Pancreas (tissue), 10 donors: ENCODE measurements at places on chromosomes 11 and 22. TPM values are rescaled to one million over a fixed set of nuclear protein-coding genes. Genes with fewer than 3 reads are reported as not detected.
A peak's percentile ranks its signal among the peaks of the same experiment; 100 is the strongest.

Gene DAGLA
- 3.7 TPM for total RNA-seq

Gene OR4C13
- not detected for total RNA-seq

Gene GVQW3
- total RNA-seq = 5.0 TPM

- no peak overlapping the region for H3K27ac ChIP-seq
- DNase-seq = peak; percentile 60
- no peak overlapping the region for H3K4me3 ChIP-seq
- H3K27me3 ChIP-seq = no peaks in the 10 kb centered on the region
- H3K4me1 ChIP-seq = no peaks in the 10 kb centered on the region
Observed at GRCh38 chr11:3123305-3123704, 41.8 kb downstream of the OSBPL5 start.

- H3K27me3 ChIP-seq = no peaks in the 10 kb centered on the region
Observed at GRCh38 chr11:33321422-33321821, 64.2 kb downstream of the HIPK3 start.

DNA sequence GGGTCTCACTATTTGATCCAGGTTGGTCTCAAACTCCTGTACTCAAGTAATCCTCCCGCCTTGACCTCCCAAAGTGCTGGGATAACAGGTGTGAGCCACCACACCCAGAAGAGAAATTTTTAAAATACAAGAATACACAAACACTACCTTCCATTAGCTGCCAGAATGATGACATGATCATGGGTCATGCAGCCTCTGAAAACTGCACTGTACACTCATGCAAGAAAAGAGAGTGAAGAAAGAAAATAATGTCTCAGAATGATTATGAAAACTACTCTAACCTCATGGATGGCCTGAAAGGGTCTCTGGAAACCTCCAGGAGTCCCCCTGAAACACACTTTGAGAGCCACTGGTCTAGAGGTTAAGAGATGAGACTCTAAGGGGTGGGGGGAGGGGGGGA is 18.8 kb downstream of the VPS37C start:
- no peaks in the 10 kb centered on the region for H3K4me1 ChIP-seq
- H3K4me3 ChIP-seq = no peak overlapping the region
- no peaks in the 10 kb centered on the region for H3K36me3 ChIP-seq
- no peaks in the 10 kb centered on the region for H3K27me3 ChIP-seq
- H3K27ac ChIP-seq = no peak overlapping the region
- no peak for DNase-seq

DNA sequence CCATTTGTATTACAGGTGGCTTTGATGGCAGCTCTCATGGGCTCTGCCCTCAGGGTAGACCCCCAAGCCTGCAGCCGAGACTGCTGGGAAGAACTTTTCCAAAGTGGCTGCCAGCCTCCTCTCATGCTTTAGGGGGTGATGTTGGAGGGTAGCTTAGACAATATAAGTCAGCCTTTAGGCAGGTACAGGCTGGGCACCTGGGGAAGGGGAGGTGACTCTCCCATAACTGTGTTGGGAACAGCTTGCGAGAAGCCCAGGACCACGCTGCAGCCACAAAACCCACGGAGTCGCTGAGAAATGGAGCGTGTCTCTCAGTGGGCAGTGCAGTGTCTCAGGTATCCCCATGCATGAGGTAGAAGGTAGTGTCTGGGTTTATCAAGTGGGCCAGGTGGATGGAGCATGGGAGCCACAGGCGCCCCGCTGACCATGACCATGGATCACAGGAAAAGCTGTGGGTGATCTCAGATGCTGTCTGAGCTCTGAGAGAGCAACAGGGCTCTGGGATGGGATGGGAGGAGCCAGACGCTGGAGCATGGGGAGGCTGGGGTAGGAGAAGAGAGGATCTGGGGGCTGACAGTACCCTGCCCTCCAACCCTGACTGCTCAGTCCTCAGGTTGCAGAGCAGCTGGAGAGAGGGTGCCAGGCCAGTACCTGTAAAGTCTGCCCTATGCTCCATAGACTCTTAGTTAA is 115.2 kb downstream of the FEZ1 start:
- H3K36me3 ChIP-seq = no peaks in the 10 kb centered on the region
- no peaks in the 10 kb centered on the region for H3K27me3 ChIP-seq
- H3K4me1 ChIP-seq = no peaks in the 10 kb centered on the region
- H3K27ac ChIP-seq = no peak overlapping the region
- H3K4me3 ChIP-seq = no peak overlapping the region

DNA sequence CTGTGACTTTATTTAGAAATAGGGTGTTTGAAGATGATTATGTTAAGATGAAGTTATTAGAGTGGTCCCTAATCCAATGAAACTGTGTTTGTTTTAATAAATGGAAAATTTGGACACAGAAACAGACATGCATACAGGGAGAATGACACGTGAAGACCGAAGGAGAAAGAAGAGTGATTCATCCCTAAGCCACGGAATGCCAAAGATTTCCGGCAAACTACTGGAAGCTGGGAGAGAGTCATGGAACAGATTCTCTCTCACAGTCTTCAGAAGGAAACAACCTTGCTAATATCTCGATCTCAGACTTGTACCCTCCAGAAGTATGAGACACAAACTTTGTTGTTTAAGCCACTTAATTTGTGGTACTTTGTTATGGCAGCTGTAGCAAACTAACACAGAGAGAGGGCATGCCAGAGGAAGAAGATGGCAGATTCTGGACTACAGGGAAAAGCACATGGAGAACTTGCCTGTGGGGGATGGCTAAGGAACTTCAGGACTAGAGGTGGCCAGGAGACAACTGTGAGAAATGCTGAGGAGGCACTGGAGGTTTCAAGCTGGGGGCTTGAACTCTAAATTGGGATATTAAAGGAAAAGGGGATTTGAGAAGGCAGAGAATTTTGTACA is 733.5 kb upstream of the CCDC90B start:
- H3K36me3 ChIP-seq = no peaks in the 10 kb centered on the region
- no peak overlapping the region for H3K4me3 ChIP-seq
- DNase-seq = no peak
- H3K4me1 ChIP-seq = no peaks in the 10 kb centered on the region
